ENCODE measurements at places on chromosomes 11 and 22. TPM values are rescaled to one million over a fixed set of nuclear protein-coding genes. Genes with fewer than 3 reads are reported as not detected.

The CALCA gene
- not detected for polyA plus RNA-seq

The C11orf86 gene
- 2.7 TPM for polyA plus RNA-seq

The KRTAP5-7 gene
- polyA plus RNA-seq: not detected

The COPB1 gene
- 45.2 TPM for polyA plus RNA-seq

The GLYAT gene
- not detected for polyA plus RNA-seq

The OR52H1 gene
- not detected for polyA plus RNA-seq

The KDELR3 gene
- polyA plus RNA-seq: 10.2 TPM

The PRRG4 gene
- polyA plus RNA-seq: 1.3 TPM

The ISX gene
- polyA plus RNA-seq: not detected

The MAPK12 gene
- polyA plus RNA-seq: 17.1 TPM

The MMP8 gene
- not detected for polyA plus RNA-seq
